ENCODE measurements at places on chromosomes 5 and 9.
A peak's percentile ranks its signal among the peaks of the same experiment; 100 is the strongest.

DNA sequence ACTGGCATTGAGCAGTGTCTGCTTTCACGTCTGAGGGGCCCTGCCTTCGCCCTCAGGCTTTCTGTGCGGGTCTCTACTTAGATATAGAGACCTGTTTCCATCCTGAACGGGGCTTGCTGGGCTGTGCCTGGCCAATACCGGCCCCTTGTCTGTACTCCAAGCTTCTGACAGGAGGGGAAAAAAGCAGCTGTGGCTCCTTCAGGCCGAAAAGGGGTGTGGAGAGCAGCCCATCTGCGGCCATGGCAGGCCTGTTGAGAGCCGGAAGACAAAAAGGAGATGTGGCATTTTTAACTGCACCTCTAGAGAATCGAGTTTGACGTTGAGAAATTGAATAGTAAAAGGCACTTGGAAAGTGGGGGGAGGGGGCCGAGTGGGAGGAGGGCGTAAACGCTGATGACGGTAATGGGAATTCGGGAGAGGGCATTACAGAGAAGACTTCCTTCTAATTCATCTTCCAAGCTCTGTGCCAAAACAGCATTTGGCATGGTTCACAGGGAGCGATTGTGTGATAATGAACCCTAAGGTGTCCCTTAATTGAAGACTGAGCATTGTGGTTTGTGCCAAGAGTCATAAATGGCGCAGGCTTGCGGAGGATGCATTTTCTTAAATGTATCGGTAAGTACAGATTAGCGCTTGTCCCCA, 25.1 kb upstream of the PRDM12 start:
- DNase-seq = no peak

DNA sequence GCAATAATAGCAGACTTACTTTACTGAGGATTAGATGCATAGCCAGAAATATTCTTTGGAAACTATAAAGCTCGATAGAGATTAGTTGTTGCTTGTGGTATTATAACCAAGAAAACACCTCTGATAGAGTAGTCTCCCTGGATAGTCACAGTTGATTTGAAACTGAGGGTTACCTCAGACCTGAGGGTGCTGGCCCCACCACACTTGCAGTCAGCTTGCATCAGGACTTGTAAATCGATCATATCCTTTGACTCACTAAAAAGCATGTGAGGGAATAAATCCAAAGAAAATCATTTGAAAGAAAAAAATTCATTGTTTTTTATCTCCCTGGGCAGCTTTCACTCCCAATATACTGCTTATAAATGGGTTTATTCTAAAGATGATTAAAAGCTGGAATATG, 39.4 kb downstream of the GALNT12 start:
- no peak for DNase-seq

- DNase-seq = no peak
These were observed 16.5 kb upstream of the UBE2QL1 start for GRCh38 chr5:6432206-6432605.

GRCh38 chr9:4741365-4742089, 525 bp upstream of the AK3 start:
- DNase-seq = no peak

DNA sequence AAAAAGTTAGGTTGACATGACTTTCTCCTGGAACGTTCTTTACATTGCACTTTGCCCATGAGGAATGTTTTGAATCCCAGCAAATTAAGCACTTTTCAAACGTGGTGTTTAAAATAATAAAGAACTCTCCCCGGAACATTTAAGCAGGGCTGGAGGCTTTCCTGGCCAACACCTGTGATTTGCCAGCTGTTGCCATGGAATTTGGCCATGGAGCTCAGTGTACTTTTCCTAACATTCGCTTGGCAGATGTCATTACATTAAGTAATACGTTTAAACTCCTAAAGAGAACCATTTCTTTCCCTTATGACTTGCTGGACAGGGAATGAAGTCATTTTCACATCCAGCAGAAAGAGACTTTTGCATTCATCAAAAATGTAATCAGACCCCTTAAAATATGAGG, 146.1 kb downstream of the GAS1 start:
- DNase-seq = no peak

DNA sequence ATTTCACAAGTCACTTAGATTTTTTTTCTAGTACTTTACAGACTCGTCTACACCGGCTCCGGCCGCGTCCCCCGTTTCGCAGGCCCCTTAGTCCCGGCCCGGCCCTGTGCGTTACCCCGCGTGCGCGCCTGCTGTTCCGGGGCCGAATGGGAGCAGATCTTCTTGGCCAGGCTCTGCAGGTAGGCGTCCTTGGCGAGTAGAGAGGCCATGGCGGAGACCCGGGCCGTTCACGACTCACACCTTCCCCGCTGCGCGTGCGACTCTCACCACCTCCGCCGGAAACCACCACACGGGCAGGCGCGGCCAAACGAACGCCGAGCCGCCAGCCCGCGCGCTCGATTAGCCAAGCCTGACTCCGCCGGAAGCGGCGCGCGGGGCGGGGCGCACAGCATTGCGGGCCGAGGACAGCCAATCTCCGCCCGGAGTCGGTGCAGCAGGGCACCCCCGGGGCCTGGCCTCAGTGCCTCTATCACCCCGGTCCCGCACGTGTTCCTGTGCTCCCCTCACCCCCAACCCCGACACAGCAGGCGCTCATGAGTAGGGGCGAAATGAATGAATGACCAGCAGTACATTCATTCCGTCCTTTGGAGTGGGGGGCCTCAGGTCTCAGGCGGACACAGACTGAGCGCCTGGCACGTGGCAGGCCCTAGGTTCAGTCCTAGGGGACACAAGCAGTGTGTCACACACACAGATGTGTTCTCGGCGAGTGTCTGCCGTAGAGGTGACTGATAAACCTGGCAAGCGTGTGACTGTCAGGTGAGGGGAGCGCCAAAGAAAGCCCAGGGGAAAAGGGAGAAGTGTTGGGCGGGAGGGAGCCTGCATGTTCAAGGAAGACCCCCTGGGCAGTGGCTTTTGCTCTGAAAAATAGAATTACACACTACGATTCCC, at the start of gene SURF6:
Gene SURF6 (minus strand): TSS at position 265 of the 888 bp plus-strand sequence. CDS start 56 bp downstream, at position 209.
- DNase-seq = peak; percentile 96

DNA sequence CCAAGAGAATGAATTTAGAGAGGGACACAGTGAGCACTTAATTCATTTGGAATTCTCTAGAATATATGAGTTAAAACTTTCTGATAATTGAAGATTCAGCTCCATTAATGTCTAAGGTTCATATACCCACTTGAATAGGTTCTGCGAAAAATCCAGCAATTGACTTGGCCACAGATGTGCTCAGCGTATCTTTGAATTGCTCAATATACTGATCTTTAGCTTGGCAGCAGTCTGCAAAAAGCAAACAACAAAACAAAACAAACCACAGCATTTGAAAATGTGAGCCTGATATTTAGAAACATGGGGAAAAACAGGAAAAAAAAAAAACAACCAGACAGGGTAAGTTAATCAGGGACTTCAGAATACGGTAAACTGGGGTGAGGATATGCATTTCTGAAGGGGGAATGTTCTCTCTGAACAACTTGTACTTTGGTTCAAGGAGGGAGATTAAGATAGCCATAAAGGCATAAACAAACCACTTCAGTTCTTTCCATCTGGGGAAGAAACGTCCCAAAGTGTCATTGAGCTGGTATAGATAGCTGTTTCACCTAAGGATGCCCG, 21.4 kb downstream of the AGXT2 start:
- DNase-seq = no peak

DNA sequence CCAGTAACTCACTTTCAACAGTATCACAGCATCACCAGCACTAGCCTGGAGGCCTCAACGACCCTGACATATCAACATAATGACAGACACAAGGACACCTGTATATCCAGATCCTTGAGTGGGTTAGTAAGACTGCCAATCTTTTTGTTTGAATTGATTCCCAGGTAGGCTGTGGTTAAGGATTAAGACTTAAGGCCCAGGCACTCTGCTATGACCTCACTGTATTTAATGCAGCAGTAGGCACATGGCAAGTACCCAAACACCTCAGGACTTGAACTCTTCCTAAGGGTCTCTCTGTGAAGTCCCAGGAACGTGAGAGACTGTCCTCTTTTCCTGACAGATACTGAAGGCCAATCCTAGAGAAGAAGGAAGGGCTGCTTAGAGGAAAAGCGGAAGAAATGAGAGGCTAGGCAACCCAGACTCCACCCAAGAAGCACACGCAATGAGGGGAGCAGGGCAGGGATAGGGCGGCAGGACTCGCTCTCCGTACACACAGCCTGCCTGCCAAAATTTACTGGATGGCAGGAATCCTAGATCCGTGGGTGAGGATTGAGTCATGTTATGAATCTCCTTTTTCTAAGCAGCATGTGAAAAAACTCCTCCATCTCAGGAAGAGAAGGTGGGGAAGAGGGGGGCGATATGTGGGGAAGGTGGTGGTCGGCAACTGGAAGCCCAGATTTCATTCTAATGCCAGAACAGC, 93.4 kb downstream of the SIL1 start:
- peak; percentile 24 for DNase-seq

GRCh38 chr5:132138260-132138659, 64.7 kb downstream of the CSF2 start:
- no peak for DNase-seq

- no peak for DNase-seq
These were observed 2.7 kb downstream of the CXCL14 start for GRCh38 chr5:135576075-135576599.

DNA sequence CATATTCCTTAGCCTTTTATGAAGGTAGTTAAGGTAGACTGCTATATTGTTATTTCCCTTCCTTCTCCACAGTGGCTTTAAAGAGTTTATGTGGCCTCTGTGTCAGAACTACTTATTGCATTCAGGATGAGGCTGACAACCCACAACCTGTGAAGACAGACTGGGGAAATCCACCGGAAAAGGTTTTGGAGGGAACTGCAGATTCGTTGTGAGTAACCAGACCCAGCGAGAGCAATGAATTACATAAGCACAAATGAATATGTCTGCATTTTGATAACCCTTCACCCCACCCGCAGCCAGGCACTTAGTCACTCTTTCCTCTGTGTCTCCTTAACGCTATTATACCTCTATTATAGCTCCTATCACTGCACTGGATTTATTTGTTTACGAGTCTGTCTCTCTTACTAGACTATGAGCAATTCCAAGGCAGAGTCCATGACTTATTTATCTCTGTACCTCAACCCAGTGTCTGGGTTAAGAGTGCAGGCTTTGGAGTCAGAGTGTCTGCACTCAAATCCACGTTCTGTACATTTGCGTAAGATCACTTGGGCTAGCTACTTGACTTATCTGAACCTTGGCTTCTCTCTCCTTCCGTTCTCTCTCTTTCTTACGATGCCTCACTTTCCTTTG, 19.2 kb downstream of the KCTD16 start:
- no peak for DNase-seq

DNA sequence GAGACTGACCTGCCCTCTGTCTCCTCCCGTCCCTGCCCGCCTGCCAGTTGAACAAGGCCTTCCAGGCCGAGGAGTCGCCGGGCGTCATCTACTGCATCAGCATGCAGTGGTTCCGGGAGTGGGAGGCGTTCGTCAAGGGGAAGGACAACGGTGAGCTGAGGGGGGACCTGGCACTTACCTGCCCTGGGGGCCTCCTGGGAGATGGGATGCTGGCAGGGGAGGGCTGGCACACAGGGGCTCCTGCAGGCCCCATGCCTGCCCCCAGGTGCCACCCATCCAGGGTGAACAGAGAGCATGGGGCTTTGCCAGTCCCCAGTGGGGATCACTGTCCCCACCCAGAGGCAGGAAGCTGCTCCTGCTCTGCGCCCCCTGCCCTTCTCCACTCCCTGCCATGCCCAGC, 43.0 kb downstream of the USP20 start:
- no peak for DNase-seq

GRCh38 chr5:100900796-100901781, 2.0 kb downstream of the ST8SIA4 start:
- peak; percentile 86 for DNase-seq

GRCh38 chr5:153256-153655, 38.0 kb upstream of the LRRC14B start:
- no peak for DNase-seq

GRCh38 chr5:156913719-156914370, 49.2 kb downstream of the TIMD4 start:
- DNase-seq = no peak

DNA sequence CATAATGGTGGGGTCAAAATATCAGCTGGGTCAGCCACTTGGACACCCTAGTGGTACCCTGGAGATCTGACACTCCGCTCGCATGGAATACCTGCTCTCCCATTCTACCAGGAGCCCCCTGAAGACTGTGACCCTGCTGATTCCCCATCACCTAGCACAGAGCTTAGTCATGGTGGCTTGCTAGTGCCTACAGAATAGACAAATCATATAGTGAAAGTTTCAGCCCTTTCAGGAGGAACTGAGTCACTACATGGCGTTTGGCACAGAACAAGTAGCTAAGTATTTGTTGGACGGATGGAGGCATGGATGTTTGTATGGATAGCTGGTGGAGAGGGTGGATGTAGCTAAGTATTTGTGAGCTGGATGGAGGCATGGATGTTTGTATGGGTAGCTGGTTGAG, 65.3 kb downstream of the LMX1B start:
- no peak for DNase-seq

GRCh38 chr9:7094576-7094975, 336.8 kb downstream of the KDM4C start:
- no peak for DNase-seq

- peak; percentile 12 for DNase-seq
These were observed 152.8 kb upstream of the PAPPA start for GRCh38 chr9:116000748-116001329.

GRCh38 chr9:129496473-129497004, 124.4 kb downstream of the C9orf50 start:
- peak; percentile 95 for DNase-seq

DNA sequence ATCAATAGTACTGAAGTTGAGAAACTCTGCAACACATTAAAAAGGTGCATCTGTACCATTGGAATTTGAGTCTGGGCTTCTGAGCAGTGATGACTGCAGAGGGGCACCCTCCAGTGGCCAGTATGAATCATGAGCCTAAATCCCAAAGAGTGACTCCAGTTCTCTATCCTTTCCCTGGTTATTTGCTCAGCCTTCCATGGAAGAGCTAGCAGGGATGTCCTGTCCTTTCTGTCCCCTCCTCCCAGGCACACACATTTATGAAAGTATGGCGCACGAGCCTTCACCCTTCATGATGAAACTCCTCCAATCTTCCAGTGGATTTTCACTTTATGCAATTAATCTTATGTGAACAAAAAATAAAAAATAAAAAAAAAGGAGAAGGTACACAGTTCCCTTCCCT, 81.0 kb downstream of the ESM1 start:
- DNase-seq = no peak

DNA sequence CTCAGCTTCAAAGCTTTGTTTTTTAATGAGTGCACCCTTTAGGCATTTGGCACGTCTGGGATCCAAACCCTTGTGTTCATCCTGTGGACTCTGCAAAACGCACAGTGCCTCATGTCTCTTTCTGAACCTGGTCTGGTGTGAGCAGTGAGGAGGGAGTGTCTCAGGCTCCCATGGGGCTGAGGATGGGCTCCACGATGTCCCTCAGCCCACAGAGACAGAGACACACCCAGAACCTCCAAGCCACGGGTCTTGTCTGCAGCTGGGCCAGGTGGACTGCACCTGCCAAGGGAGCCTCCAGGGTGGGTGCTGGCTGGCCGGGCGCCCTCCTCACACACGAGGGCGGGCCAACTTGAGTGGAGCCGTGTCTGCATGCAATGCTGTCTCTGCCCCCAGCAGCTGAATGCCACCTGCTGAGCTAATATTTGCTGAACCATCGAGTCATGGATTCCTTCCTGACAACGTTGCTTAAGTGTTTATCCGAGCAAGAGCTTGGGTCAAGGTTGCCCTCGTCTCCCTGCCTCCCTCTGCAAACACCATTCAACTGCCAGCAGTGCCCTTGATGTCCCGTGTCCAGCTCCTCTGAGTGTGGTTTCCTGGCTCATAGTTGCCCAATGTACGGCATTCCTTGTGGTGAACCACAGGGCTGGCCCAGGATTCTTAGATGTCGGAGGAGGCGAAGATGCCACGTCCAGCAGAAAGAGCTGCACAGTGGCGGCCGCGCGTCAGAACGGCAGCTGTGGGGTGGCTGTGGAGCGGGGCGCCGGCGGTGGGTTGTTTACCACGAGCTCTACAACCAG, 31.4 kb upstream of the LPCAT1 start:
- no peak for DNase-seq
